ENCODE measurements at places on chromosomes 5 and 9.

DNA sequence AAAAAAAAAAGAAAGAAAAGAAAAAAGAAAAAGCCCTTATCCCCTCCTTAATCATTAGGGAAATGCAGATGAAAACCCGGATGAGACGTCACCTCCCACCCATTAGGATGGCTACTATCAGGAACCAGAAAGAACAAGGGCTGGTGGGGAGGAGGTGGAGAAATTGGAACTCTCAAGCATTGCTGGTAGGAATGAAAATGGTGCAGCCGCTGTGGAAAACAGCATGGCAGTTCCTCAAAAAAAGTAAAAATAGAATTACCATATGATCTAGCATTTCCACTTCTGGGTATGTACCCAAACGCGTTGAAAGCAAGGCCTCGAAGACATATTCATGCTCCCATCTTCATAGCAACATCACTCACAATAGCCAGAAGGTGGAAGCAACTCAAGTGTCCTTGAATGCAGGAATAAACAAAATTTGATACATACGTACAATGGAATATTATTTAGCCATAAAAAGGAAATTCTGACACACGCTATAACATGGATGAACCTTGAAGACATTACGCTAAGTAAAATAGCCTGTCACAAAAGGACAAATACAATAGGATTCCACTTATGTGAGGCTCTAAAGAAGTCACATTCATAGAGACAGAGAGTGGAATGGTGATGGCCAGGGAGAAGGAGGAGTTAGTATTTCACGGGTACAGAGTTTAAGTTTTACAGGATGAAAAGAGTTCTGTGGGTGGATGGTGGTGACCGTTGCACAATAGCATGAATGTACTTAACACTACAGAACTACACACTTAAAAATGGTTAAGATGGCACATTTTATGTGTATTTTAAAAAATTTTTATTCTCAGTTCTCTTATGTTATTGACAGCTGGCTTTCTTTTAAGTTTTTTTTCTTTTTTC is 166.8 kb upstream of the IER5L start:
- DNase-seq, result no peak

DNA sequence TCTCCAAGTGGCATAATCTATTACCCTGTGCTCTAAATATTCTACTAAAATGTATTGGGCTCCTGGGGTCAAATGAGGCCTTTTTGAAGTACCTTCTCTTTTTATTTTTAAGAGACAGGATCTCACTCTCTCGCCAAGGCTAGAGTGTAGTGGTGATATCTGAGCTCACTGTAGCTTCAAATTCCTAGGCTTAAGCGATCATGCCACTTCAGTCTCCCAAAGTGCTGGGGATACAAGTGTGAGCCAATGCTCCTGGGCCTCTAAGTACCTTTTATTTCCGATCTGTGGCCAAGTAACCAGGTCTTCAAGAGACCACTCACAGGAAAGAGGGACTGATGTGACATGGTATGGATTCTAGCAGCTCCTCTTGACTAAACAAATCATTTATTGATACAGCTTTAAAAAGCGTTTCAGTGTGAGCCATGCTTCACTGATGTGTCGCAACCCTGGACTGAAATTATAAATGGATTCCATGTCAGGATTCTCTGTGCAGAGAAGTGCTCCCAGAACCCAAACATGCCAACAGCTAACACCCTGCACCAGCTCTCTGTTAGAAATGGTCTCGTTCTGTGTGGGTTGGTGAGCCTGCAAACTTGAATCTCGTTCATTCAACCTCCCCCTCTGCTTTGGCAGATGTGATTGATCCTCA is 477.8 kb downstream of the HINT1 start:
- DNase-seq, result no peak

DNA sequence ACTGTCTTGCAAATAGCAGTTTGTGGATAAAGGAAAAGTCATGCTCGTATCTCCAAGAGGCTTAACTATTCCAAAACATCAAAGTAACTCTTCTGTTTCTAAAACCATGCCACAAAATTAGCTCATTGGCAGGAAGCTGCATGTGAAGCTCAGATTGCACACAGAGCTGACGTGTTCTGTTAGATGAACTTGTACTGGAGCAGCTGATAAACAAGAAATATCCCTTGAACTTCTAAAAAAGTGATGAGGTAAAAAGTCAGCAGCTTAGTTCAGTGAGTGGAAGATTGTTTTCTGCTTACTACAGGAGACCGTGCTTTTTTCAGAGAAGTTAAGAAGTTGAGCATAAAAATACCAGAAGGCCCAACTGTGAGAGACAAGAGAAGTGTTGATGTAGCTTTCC is 113.2 kb downstream of the SLC12A2 start:
- DNase-seq, result no peak

DNA sequence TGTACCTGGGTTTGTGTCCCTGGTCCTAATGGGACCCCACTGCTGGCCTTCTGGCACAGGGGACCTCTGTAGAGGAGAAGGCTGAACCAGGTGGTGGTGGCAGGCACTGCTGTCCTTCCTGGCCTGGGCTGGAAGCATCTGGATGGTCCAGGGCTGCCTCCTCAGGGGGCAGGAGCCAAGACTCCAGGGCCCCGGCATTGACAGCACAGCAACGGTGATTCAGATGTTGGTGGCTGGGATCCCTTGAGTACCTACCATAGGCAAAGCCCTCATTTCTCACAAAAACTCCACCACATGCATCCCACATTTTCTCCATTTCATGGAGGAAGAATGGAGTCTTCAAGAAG is 15.0 kb downstream of the FGD3 start:
- DNase-seq, result no peak

DNA sequence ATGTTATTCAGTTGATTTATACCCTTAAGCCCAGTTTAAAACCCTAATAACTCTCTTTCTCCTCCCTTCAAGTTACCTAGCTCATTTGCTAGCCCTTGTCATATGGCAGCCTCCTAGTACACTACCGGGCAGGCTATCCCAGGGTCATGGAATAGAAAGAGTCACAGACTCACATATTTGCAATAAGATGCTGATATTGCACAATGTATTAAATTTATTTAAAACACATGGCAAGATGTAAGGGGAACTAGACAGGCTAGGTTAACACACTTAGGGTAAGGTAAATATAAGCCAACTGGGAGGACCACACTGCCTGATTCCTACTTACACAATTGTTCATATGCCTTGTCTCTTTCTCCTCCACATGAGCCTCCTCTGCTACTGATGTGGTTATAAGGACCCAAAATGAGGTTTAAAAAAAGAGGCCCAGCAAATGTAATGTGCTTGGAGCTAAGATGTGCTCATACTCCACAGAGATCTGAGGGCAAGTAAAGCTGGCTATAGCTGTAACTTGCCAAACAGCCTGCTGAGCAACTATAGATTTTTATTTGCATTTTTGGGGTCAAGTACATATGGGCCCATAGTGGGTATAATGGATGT is 130.0 kb downstream of the ENC1 start:
- DNase-seq, result no peak

Measured in NCI-H1417 treated with DMSO at 0.1 percent for 48 hours (cell line).